Osteocyte (in vitro differentiated cells): ENCODE measurements at places on chromosomes 11 and 22. TPM values are rescaled to one million over a fixed set of nuclear protein-coding genes. Genes with fewer than 3 reads are reported as not detected.

GRCh38 chr11:23006730-23007129 is 146.5 kb upstream of the CCDC179 start:
- no peaks in the 10 kb centered on the region for H3K4me1 ChIP-seq
- H3K4me3 ChIP-seq: no peak overlapping the region
- H3K27me3 ChIP-seq: no peaks in the 10 kb centered on the region
- no peaks in the 10 kb centered on the region for H3K36me3 ChIP-seq
- DNase-seq: no peak

Gene CLCF1
- total RNA-seq: 7.2 and 7.8 TPM in 2 replicates

GRCh38 chr22:49869086-49869830 is 15.6 kb downstream of the ZBED4 start:
- H3K27me3 ChIP-seq: no peaks in the 10 kb centered on the region
- peaks cover 47% of the 10 kb centered on the region for H3K36me3 ChIP-seq
- DNase-seq: no peak

GRCh38 chr22:50018608-50019285 is 6.2 kb upstream of the IL17REL start:
- no peak overlapping the region for H3K27ac ChIP-seq
- H3K36me3 ChIP-seq: no peaks in the 10 kb centered on the region
- no peak overlapping the region for H3K4me3 ChIP-seq
- DNase-seq: no peak
- H3K27me3 ChIP-seq: peaks cover 10% of the 10 kb centered on the region
- H3K4me1 ChIP-seq: peaks cover 2% of the 10 kb centered on the region
